Right ventricle myocardium inferior (tissue), 1 donor: ENCODE measurements at places on chromosomes 12 and 14. TPM values are rescaled to one million over a fixed set of nuclear protein-coding genes. Genes with fewer than 3 reads are reported as not detected.
A peak's percentile ranks its signal among the peaks of the same experiment; 100 is the strongest.

GRCh38 chr14:59316151-59316830 is 127.8 kb downstream of the DAAM1 start:
- no peak for DNase-seq

- no peak for DNase-seq
Measured at GRCh38 chr12:54337280-54337842, 12.4 kb downstream of the COPZ1 start.

DNA sequence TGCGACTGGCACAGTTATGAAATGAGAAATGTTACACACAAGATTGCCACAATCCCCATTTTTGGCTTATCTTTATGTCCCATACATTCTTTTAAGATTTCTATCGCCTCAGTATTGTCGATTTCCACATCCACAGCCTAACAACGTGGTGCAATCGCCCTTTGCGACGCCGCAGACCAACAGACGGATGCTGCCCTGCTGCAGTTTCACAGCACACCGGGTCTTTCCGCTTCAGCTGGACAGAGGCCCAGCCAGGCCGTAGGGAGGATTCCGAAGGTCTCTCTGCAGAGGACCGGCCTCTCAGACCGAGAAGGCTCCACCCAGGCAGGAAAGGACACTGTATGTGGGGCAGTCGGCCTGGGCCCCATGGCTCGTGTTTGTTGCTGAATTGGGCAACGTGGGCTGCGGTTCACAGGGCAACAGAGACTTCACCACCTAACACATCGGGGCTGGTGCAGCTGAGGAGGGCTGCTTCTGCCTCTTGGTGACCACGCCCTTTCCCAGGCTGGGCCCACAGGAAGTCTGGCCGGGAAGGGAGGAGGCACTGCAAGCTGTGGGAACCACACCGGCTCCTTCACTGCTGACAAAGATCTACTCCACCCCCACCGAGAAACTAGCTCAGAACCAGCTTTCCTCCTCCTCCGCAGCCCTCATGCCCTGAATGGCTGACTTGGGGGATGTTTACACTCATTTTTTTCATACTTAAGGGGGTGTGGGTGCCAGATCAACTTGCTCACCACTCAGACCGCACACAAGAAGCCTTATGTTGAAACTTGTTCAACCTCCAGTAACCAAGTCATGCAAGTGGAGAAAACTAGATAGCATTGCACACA is 32.9 kb upstream of the MDM1 start:
- DNase-seq, result peak; percentile 96

- no peak for DNase-seq
Measured at GRCh38 chr12:87266305-87266704, 762.9 kb downstream of the C12orf50 start.

- DNase-seq, result no peak
Measured at GRCh38 chr14:59185676-59186075, 2.8 kb upstream of the DAAM1 start.

- DNase-seq, result no peak
Measured at GRCh38 chr14:105135700-105136395, 32.7 kb downstream of the JAG2 start.

- no peak for DNase-seq
Measured at GRCh38 chr14:24784981-24785380, 151.0 kb upstream of the GZMB start.

ENDOU gene
- total RNA-seq, result not detected

ALX1 gene
- not detected for total RNA-seq

OVCH1 gene
- 0.24 TPM for total RNA-seq

CD69 gene
- total RNA-seq, result 0.32 TPM

PRB2 gene
- total RNA-seq, result not detected

NEDD8 gene
- 218 TPM for total RNA-seq
